ENCODE measurements at places on chromosomes 13 and 19.

GRCh38 chr19:38061294-38061693 lies 154.3 kb downstream of the SIPA1L3 start:
- DNase-seq, result peak; percentile 42

DNA sequence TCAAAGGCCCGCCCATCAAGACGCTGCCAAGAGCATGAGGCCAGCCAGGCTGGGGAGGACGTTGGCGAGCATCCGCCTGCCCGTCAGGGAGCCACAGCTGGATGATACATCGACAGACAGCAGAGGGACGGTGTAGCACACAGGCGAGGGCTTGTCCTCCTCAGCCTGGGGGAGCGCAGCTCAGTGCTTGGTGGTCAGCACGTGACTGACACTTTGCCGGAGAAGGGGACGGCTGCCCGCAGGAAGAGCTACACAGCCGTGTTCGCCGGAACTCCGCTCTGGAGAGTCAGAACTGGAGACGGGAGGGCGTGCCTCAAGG lies 34.1 kb downstream of the CSNK1G2 start:
- DNase-seq, result no peak

DNA sequence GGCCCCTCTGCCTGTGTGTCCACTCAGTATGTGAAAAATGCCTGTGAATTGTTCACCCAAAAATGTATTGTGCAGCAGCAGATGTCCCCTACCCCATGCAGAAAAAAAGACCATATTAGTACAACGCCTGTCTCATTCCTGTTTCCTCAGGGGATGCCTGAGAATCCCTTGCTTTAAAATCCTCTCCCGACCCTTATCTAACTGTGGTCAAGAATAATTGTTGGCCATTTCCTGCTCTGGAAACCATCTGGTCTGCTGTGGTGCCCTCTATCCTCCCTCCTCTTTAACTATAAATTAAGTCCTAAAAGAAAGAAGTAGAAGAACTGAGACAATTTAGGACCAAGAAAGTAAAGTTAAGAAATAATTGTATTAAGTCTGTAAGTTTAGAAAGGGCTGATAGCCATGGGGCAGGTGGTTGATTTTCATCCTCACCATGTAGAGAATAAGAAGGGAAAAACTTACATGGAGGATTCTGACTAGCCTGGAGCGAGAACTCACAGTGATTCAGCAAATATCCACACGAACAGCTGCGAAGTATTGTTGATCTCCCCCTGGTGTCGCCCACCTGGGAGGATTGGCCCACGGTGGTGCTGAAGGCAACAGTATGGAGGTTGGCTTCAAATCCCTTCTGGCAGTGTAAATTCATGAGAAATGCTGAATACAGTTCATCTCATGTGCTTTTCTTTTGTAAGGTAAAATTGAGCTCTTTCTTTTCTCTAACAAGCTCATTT lies 85.6 kb downstream of the COL4A2 start:
- no peak for DNase-seq

GRCh38 chr19:28633319-28634018 lies 579.5 kb downstream of the UQCRFS1 start:
- DNase-seq, result peak; percentile 46

GRCh38 chr19:33208371-33208895 lies 14.3 kb downstream of the LRP3 start:
- DNase-seq, result no peak

DNA sequence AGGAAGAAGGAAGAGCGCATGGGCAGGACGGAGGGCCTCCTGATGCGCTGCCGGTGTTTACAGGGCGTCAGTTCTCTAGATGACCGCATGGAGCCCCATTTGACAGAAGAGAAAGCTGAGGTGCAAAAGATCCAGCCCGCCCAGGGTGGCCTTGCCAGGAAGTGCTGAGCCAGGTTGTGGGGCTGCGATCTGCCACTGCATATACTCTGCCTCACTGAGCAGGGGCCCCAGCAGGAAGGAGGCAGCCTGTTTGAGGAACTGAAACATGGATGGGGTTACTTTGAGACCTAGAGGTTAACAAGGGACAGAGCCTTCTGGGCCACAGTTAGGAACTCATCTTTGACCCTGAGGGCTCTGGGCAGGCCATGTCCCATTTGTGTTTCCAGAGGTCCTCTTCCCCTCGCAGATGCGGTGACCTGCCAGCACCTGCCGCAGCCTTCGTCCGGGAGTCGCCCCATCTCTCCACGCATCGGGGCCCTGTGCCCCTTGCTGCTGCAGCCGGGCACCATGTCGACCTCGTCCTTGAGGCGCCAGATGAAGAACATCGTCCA lies 3.2 kb downstream of the EPN1 start:
- no peak for DNase-seq

DNA sequence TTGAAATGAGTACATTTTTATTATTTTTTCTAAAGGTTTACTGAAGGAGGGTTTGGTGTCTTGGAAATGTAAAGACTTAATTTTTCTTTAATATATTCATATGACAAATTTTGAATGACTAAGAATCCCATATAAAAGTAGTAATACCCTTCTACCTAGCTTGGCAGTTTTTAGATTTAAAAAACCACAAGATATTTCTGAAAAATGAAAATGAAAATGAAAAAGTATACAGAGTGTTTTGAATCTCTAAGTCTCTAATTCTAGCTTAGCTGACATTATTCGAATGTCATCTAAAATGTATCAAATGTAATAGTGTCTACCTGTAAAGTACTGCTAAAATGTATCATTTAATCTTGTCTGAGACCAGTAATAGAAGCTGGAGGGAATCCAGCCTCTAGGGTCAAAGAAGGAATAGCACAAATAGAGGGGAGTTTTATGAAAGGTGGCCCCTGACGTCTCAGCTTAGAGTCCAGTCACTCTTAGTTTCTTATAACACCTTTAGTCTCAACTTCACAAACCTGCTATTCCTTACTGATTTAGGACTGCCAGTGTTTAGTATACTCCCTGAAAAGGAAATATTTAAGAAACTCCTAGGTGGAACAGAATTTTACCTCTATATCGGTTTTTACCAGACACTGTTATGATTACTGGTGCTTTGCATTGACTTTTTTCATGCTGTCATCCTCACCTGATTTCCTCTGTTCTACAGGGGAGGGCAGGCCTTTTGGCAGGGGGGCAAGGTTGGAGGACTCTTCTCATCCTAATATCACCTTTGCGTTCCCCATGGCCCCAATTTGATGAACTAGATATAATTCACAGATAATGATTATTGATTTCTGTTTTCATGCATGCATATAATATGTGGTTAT lies 16.2 kb upstream of the MIR17HG start:
- DNase-seq, result no peak

DNA sequence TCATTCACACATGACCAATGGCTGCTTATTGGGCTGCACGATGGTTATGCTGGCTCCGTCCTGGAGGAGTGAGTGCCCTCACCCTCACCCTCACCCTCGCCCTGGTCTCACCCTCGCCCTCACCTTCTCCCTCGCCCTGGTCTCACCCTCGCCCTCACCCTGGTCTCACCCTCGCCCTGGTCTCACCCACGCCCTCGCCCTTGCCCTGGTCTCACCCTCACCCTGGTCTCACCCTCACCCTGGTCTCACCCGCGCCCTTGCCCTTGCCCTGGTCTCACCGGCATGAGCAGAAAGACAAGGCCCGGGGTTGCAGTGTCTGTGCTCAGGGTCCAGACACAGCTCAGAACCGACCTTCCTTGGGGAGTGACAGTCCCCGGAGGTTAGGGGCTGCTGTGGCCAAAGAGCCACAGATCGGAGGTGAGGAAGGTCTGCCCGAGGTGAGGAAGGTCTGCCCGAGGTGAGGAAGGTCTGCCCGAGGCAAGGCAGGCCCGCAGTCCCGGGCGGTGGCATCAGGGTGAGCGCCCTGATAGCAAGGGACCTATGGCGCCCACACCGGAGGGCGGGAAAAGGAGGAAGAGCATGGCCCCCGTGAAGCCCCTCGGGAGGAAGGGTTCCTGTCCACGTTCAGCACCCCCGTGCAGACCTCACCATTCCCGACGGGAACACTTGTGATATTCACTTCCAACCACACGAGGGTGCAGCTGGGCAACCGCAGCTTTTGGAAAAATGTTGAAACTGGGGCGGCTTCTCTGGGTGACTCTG lies 65.6 kb downstream of the MCF2L start:
- peak; percentile 40 for DNase-seq

GRCh38 chr13:59423708-59424340 lies 739.9 kb downstream of the DIAPH3 start:
- DNase-seq, result no peak

DNA sequence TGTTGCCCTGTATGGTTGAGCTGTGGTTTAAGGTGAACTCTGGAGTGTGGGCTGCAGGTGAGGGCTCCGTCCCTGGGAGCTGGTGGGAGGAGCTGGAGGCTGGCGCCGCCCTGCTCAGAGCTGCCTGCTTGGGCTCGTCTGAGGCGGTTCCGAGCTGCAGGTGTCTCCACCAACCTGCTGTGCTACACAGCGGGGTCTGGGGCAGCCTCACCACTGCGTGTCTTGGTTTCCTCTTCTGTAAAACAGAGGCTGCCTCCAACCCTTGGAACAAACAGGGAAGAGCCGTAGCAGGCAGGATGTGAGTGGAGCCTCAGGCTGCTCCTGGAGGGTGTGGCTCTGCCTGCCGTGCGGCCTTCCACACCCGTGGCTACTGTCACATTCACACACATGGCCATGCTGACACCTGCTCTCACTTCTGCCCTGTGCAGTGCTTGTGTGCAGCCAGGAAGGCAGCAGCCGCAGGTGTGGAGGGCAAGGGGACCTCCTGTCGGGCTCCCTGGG lies 21.4 kb downstream of the NAXD start:
- no peak for DNase-seq

DNA sequence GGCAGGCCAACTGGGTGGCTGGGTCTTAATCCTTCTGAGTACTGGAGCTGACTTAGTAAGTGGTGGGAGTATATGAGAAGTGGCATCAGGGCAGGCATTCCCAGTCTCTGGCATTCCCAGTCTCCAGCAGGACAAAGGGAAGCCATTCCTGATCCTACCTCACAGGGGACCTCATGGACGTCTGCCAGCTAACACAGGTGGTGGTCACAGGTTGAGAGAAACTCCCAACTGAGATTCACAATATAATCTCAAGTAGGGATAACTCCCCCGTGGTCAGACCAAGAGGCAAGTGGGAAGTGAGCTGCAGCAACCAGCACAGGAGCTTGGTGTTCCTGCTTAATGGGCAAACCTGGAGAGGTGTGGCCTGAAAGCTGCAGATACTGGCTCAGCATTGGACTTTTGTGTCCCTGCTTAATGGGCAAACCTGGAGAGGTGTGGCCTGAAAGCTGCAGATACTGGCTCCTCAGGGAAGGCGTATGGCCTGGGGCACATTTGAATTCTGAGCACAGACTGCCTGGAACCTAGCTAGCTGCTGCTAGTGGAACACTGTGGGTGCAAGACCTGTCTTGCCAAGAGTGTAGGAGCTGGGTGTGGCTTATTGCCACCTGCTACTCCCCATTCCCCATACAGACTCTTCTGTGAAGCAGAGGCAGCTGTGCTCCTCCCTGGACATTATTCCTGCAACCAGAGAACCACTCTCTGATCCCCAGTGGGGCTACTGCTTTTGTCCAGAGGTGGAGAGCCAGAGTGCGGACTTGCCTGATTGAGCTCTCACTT lies 25.9 kb upstream of the OR10H2 start:
- peak; percentile 9 for DNase-seq

DNA sequence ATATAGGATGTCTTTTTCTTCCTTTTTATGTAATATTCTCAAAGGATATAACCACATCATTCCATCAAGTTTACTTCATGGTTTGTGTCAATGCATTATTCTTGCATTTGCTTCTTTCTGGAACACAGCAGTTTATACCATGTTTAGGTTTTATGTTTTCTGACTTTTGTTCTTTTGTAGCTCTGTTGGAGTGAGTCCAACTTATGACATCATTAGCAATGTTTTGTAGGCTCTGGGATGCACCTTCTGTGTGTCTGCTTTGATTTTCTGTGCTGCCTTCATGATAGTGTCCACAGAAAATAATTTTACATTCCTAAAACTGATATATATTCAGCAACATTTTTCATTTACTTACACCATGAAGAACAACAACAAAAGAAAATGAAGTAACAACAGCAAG lies 68.9 kb downstream of the SHISA2 start:
- no peak for DNase-seq

DNA sequence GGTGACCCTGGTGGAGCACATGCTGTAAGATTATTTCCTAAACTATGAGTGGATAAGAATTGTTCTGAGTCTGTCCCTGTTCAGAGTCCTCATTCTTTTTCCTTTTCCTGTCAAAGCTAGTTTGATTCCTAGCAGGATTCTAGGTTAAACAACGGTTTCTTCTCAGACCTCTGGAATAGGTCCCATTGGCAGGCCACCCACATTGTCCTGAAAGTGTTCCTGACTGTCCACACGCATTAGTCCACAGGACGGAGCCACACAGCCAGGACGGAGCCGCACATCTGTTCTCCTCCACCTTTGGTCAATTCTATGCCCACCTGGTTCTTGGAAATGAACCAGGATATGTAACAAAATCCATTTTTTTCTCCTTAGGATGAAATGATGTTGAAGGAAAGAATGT lies 46.1 kb downstream of the ANKRD10 start:
- DNase-seq, result no peak

- peak; percentile 33 for DNase-seq
These were observed 40.8 kb downstream of the BBC3 start for GRCh38 chr19:47190167-47190727.

DNA sequence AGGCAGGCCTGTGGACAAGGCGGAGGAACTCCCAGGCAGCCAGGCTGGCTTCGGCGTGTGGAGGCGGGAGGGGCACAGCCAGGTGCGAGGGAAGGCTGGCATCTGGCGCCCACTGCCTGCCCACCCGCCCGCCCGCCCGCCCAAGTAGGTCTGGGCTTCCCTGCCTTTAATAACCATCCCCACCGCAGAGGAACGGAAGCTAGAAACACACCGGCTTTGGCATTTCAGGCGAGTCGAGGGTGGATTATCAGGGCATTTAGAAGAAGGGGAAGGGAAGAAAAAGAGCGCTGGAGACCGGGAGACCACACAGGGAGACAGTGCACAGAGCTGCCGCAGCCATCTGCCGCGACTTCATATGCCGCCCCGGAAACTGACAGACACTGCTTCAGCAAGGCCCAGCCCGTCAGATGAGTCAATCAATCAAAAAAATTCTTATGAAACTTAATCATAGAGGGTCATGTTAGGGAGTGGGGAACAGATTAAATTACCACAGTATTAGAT lies 199.7 kb downstream of the TSHZ3 start:
- no peak for DNase-seq

- DNase-seq, result no peak
These were observed 34.0 kb upstream of the USE1 start for GRCh38 chr19:17180997-17181702.

GRCh38 chr19:34298891-34299520 lies 44.7 kb downstream of the GARRE1 start:
- no peak for DNase-seq

GRCh38 chr13:101579281-101579802 lies 126.9 kb downstream of the ITGBL1 start:
- peak; percentile 44 for DNase-seq

GRCh38 chr19:30349131-30349730 lies 23.0 kb upstream of the ZNF536 start:
- no peak for DNase-seq

DNA sequence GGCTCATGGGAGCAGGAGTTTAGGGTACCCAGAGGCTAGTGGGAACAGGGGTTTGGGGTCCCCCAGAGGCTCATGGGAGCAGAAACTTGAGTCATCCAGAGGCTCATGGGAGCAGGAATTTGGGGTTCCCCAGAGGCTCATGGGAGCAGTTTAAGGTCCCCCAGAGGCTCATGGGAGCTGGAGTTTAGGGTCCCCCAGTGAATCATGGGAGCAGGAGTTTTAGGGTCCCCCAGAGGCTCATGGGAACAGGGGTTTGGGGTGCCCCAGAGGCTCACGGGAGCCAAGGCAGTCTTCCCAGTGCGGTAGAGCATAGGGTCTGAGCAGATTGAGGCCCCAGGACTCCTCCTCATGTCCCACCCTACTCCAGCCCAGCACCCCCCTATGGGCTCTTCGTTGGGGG lies 8.6 kb upstream of the FLT3LG start:
- no peak for DNase-seq
